ENCODE measurements at places on chromosomes 11 and 22. TPM values are rescaled to one million over a fixed set of nuclear protein-coding genes. Genes with fewer than 3 reads are reported as not detected.

DNA sequence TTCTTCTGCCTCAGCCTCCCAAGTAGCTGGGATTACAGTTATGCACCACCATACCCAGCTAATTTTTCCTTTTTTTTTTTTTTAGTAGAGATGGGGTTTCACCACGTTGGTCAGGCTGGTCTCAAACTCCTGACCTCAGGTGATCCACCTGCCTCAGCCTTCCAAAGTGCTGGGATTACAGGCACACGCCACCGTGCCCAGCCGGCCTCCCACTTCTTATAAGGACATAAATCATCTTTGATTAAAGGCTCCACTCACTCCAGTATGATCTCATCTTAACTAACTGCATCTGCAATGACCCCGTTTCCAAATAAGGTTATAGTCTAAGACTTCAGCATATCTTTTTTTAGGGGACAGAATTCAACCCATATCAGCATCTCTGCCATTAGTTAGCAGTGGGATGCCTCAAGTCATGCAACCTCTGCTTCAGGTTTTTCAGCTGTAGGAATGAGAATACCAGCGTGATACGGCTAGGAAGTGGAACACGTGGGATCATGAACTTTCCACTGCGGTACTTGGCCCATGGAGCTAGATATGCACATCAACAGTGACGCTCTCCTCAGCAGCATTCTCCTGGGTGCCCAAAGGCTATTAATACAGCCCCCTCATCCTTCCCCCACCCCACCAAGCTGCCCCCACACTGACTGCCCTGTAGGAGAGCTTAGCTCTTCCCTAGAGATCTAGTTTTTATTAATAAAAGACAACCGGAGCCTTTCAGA, 41.4 kb downstream of the MCHR1 start:
- H3K36me3 ChIP-seq: no peaks in the 10 kb centered on the region
- DNase-seq: no peak
- peak overlapping the region; percentile 65 for H3K27ac ChIP-seq
- no peak overlapping the region for H3K4me3 ChIP-seq

DNA sequence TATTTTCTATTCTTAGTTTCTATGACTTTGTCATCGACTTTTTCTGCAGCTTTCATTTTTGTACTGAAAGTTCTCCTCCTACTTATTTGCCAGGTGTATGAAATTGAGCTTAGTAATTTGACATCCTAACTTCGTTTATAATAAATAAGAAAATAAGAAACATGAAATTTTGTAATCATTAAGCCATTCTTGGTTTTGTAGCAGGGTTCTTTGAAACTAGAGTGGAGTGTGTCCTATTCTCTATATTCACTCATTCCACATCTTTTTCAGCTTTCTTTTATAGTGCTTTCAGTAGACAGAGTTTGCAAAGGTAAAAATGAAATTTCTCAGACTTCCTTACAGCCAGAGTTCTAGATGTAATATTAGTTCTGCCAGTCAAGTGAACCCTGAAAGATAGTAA, 47.8 kb downstream of the FANCF start:
- H3K27ac ChIP-seq: no peak overlapping the region
- H3K27me3 ChIP-seq: no peaks in the 10 kb centered on the region
- H3K4me1 ChIP-seq: no peaks in the 10 kb centered on the region

DNA sequence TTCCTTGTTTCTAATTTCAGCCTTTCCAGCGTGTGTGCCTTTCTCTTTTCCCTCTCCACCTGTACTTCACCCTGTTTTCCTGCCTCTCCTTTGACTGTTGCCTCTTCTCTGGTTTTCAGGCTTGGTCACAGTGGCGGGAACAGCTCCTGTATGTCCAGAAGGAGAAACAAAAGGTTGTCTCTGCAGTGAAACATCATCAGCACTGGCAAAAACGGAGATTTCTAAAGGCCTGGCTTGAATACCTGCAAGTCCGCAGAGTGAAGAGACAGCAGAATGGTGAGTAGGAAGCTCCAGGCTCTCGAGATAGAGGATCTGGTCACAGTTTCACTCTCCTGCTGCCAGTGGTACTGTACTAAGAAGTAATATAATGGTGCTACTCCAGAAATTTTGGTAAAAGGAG, 76.6 kb downstream of the SFI1 start:
- H3K4me1 ChIP-seq: no peaks in the 10 kb centered on the region
- H3K27me3 ChIP-seq: no peaks in the 10 kb centered on the region
- no peak overlapping the region for H3K4me3 ChIP-seq
- no peaks in the 10 kb centered on the region for H3K36me3 ChIP-seq
- H3K27ac ChIP-seq: no peak overlapping the region

DNA sequence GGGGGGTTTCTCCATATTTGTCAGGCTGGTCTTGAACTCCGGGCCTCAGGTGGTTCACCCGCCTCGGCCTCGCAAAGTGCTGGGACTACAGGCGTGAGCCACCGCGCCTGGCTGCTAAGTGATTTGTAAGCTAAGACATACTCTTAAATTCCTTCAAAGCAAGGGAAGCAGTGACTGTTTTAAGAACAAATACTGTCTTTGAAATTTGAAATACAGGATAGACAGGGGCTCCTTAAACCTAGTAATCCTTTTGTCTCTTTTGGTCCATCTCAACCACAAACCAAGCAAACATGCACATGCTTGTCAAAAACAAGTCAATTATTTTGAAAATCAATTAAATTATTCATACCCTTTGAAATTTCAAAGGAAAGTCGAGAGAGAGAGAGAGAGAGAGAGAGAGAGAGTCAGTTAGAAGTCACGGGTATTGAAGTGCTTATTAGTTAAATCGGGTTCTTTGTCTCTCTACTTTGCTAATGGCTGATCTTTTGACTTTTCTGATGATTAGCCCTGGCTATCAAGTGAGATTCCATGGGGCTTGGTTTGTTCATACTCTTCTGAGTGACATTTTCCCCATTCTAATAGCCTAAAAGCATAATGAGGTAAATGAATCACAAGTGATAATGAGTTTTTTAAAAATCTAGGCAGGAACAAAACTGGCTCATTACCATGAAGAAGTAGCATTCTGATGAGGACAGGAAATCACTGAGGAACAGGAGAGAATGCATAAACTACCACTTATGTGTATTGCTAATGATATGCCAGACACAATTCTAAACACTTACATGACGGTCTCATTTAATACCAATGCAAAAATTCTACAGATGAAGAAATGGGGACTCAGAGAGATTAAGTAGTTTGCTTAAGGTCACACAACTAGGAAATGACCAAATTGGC, 48.0 kb downstream of the MCHR1 start:
- DNase-seq: no peak
- no peaks in the 10 kb centered on the region for H3K27me3 ChIP-seq
- no peak overlapping the region for H3K4me3 ChIP-seq
- H3K27ac ChIP-seq: no peak overlapping the region
- no peaks in the 10 kb centered on the region for H3K4me1 ChIP-seq
- H3K36me3 ChIP-seq: no peaks in the 10 kb centered on the region

DNA sequence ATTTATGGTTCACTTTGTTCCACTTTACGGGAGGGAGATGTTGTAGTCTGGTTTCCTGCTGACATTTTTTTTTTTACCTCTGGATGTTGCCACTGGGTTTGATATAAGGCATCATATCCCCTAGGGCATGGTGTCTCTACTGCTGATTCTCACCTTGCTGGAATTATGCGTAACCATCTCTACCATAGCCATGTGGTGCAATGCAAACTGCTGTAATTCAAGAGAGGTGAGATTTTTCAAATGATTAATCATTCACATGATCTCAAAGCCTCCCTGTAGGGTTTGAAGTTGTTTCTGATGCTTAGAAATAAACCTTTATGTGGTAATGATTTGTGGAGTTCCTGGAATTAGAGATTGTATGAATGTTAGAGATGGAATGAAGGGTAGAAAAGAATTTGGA, 13.0 kb downstream of the MS4A3 start:
- no peaks in the 10 kb centered on the region for H3K36me3 ChIP-seq
- no peak for DNase-seq
- H3K4me1 ChIP-seq: no peaks in the 10 kb centered on the region

DNA sequence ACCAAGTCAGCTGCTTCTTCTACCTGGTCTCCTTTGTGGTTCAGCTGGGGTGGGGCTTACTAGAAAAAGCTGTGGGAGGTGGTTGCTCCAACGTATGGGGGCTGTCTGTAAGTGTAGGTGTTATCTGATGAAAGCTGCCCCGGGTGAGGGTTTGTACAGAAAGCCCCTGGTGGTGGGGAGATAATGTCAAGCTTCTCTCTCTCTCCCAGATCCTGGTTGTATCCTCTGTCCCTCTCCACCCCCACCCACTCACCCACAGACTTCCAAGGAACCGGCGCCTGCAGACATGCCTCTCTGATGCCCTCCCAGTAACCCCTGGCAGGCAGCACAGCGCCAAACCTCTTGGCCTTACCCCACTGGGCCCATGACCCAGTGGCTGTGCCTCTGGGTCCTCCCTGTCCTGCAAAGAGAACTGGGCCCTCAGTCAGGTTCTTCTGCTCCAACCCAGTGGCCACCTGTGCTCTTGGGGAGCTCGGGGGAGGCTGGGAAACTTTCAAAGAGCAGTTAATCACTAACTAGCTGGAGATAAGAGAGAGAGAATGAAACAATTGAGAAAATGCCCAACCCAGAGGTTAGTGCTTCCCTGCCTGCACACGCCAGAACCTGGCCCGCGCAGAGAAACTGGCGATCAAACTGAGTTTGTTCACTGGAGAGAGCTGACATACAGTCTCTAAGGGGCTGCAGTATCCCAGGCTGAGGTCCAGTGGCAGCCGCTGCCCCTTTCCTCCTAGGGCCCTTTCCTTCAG, 20.4 kb upstream of the EHF start:
- no peaks in the 10 kb centered on the region for H3K27me3 ChIP-seq
- H3K36me3 ChIP-seq: no peaks in the 10 kb centered on the region
- DNase-seq: no peak
- no peak overlapping the region for H3K27ac ChIP-seq
- no peak overlapping the region for H3K4me3 ChIP-seq
- no peaks in the 10 kb centered on the region for H3K4me1 ChIP-seq

DNA sequence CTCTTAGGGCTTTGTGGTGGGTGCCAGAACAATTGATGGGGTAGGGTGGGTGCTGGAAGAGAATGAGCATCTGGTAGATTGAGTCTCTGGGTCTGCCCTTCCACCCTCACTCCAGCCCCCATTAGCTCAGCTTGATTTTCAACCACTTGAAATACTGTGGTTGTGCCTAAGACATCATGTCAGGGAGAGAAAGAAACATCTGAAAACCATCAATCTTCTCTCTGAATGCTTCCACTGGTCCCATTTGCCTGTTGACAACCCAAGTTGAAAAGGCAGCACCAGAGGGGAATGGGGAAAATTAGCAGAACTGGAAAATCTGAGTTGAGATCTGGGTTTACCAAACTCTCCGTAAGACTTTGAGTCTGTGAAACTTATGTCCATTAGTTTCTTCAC, 26.1 kb downstream of the CD44 start:
- DNase-seq: no peak
- H3K27ac ChIP-seq: peak overlapping the region; percentile 77
- H3K27me3 ChIP-seq: no peaks in the 10 kb centered on the region
- no peaks in the 10 kb centered on the region for H3K36me3 ChIP-seq

DNA sequence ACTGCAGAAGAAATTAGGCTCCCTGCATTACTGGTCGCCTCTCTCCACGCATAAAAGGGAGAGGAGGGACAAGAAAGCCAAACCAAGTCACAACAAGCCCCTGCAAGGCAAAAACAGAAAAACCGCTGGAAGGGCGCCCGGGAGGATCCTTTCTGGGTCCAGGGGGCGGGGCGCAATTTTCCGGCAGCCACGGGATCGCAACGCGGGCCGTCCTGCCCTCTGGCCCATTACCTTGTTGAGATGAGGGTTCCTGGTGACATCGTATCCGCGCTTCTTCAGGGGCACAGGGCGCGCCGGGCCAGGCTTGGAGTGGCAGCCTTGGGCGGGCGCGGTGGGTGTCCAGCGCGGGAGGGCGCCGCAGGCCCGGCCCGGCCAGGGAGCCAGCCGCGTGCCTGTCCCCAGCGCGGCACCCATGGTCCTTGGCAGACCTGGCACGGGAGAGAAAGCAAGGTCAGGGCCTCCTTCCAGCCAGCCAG, 847 bp downstream of the ME3 start:
- DNase-seq: peak; percentile 92
- no peaks in the 10 kb centered on the region for H3K27me3 ChIP-seq
- H3K27ac ChIP-seq: peak overlapping the region; percentile 88
- peak overlapping the region; percentile 68 for H3K4me3 ChIP-seq
- H3K36me3 ChIP-seq: no peaks in the 10 kb centered on the region

The GPHA2 gene
- not detected for total RNA-seq
